ELR (cell line): ENCODE measurements at places on chromosomes 16 and 17.

GRCh38 chr16:89949756-89950155, 1.2 kb downstream of the DEF8 start:
- DNase-seq: no peak

- no peak for DNase-seq
These were observed 18.2 kb upstream of the ABR start for GRCh38 chr17:1197781-1198490.

- DNase-seq: no peak
These were observed 9.3 kb downstream of the C16orf78 start for GRCh38 chr16:49382916-49383315.

GRCh38 chr17:72600934-72601333, 480.1 kb downstream of the SOX9 start:
- DNase-seq: peak; percentile 82

DNA sequence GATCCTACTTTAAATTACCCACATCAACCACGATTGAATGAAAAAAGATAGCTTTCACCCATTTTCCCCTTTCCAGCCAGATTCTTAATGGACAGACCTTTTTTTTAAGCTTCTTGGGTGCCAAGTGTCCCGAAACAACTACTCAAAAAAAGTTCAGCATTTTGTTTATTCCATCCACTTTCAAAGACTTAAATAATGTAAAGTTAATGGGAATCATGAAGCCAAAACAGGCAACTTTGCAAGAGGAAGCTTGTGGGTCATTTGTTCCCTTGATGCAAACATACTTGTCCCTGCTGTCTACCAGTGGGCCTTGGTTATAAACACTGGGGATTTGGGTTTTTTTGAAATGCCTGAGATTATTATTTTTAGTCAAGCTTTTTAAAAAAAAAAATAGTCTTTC, 414.0 kb upstream of the PSMD7 start:
- no peak for DNase-seq
